M059J (cell line): ENCODE measurements at places on chromosomes 5 and 9.

GRCh38 chr9:136899196-136899595 lies 12.9 kb downstream of the TRAF2 start:
- DNase-seq: no peak

- no peak for DNase-seq
Measured at GRCh38 chr9:134177624-134178393, 13.4 kb upstream of the RNU6ATAC start.

DNA sequence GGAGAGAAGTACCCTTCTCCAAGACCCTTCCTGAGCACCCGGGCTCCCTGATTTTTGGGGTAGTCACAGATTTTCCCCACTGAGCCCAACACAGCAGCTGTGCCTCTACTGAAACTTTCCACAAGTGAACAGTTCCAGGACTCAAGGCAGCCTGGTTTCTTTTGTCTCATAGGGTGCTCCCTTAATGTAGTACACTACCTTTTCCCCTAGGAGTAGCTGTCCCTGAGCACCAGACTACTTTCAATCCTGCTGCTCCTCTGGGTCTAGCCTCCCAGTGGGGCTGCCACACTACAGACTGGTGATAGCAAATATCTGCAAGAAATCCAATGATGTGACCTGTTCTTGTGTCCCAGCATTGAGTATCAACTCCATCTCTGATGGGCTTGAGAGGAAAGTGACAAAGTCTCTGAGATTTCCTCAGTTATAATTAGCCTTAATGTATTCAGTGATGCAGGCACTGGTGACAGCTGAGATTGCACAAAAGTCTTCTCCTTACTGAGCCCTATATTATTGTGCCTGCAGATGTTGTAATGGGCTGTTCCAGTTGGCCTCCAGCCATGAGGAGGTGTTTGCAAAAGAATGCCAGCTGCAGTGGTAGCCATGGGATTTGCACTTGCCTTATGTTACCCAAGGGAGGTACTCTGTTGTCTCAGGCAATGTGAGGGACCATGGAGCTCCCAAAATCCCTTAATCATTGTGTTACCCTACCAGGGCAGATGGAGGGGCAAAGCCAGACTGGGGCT lies 1802.5 kb downstream of the EFNA5 start:
- no peak for DNase-seq

GRCh38 chr9:89038382-89039103 lies 47.3 kb downstream of the S1PR3 start:
- peak; percentile 80 for DNase-seq

GRCh38 chr9:129242971-129243561 lies 65.0 kb upstream of the IER5L start:
- DNase-seq: no peak

- DNase-seq: peak; percentile 38
Measured at GRCh38 chr9:80242022-80242421, 670.3 kb downstream of the TLE4 start.

GRCh38 chr5:173882632-173883031 lies 5.5 kb upstream of the CPEB4 start:
- peak; percentile 79 for DNase-seq

GRCh38 chr5:36894954-36895353 lies 18.4 kb downstream of the NIPBL start:
- peak; percentile 51 for DNase-seq

GRCh38 chr9:33288828-33289483 lies 1.4 kb upstream of the NFX1 start:
- DNase-seq: no peak

- DNase-seq: no peak
Measured at GRCh38 chr9:113687680-113688371, 188.3 kb upstream of the ZNF618 start.

DNA sequence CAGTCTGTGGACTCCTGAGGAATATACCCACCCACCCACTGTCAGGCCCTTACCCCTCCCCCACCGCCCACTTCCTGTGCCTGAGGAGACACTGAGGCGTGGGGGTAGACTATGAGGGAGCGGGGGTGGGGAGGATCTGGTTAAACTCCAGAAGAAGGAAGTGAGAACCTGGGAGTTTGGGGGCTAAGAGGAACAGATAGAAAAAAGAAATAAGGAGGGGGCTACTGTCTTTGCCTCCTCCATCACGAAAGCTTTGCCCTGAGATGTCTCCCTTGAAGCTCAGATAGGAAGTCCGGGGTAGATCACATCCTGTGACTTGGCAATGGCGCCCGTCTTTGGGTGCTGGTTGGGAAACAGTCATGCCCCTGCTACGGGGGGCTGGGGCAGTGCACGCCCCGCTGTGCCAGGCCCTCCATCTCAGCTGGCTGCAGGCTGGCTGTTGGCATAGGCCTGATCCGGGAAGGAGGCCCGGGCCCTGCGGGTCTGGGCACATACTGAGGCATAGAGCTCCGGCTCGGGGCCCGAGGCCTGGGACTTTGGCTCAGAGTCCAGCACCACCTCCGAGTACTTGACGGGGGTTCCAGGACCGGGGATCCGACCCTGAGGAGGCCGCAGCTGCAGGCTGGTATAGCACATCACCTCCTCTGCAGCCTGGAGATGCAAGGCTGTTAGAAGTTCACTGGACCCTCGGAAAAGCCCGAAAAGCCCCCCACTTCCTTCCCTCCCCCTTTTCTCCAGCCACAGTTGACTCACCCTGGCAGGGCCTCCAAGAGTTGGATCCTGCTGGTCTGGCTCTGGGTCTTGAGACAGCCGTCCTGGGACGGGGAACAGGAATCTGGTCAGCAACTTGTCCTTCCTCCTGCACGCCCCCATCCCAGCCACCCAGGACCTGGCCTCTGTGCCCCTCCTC lies 1.0 kb downstream of the SIT1 start:
- DNase-seq: no peak

DNA sequence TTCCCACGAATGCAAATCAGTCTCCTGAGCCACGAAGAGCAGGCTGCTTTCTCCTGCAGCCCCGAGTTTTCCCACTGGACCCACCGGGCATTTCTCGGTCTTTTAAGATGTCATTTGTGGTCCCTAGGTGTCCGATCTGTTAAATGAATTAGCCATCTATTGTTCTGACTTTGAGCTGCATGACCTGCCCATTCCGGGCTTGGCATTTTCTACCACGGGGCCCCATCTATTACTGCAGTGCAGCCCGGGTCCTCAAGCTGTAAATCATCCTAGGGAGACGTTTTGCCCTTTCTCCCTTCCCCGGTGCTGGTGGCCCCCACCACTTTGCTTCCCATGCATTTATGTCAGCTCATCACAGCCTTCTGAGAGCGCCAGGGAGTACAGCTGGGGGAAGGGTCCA lies 405.4 kb downstream of the IRX1 start:
- DNase-seq: no peak

DNA sequence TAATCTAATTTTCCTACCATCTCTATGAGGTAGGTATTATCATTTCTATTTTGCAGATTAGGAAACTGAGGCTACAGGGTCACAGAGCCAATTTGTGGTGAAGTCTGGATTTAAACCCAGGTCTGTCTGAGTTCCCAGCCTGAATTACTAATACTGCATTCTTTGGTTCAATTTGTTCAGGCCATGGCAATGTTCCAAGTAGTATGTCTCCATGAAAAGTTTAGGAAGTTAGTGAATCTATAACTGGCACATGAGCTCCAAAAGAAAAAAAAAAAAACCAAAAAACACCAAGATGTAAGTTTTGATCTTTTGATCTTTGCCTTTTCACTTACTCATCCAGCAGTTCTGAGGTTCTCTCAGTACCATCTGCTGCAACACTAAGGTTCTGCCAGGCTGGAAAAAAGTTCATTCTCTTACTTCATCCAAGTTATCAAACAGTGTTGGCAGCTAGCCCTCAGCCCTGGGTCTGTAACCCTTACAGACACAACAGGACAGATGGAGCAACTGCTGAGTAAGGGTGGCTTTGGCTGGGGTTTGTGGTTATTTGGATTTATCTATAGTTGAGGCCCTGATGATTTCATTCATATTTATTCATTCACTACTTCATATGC lies 4.4 kb upstream of the TMEM268 start:
- DNase-seq: peak; percentile 72

DNA sequence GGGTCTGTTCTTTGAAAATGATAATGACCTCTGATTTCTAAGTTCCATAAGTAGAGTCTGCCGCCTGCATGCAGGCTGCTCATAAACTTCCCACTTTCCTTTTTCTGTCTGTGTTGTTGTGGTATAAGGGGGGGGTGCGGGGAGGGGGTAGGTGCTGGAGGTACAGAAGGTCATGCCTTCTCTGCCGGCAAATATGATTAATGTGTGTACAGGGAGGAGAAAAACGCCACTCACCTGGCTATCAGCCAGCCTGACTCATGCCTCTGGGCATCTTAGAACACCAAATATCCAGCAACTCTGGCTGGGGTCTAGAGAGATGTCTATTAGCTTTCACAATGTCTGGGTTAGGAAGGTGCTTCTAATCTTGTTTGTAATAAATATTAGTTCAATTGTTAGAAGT lies 128.3 kb downstream of the EFNA5 start:
- peak; percentile 89 for DNase-seq

DNA sequence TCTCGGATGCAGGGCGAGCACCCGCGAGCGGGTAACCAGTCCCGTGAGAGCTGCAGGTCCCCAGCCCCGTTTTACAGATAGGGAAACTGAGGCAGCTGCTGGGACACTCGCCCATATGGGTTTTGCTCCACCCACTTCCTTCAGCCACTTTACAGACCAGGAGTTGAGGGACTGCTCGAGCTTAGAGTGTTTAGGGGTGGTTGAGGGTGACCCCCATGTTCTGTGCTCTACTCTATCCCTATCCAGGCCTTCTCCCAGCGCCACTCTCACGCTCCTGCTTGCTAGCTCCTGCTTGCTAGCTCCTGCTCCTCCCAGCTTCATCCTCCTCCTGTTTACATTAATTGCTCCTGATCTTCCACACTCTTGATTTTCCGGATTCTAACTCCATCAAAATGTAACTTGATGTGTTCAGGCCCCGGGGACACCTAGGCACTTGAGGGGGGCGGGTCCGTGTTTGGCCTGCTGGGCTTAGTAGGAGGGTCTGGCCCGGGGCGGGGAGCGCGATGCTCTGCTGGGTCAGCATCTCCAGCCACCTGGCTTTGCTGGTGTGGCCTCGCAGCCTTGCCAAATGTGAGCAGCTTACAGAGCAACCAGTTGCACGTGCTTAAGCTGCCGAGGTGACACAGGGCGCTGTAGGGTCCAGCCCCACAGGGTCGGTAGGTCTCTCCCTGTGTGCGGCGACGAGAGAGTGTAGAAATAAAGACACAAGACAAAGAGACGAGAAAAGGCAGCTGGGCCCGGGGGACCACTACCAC lies 1.5 kb upstream of the PTGES2 start:
- no peak for DNase-seq

DNA sequence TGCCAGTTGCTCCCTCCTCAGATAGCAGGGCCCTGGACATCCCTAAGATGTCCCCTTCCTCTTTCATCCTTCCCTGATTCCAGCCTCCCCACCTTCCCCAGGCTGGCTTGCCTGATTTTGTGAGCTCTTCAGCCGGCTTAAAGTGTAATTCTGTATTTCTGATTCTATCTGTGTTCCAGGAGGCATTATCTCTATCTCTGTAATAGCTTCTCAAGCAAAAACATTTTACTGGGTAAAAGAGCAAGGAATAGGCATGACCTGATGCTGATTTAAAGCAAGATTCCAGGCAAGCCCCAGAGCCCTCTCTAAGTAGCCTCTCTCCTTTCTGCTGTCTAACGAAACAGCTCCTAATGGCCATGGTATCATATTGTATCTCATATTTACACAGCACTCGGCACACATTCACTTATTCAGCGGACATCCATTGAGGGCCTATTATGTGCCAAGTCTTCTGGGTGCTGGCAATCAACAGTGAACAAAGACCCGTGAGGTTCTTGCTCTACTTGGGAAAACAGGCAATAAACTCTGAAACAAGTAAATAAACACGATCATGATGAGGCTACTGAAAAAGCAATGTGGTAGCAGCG lies 100.9 kb upstream of the MSX2 start:
- no peak for DNase-seq

- peak; percentile 22 for DNase-seq
Measured at GRCh38 chr5:111144352-111144930, 52.3 kb downstream of the WDR36 start.

DNA sequence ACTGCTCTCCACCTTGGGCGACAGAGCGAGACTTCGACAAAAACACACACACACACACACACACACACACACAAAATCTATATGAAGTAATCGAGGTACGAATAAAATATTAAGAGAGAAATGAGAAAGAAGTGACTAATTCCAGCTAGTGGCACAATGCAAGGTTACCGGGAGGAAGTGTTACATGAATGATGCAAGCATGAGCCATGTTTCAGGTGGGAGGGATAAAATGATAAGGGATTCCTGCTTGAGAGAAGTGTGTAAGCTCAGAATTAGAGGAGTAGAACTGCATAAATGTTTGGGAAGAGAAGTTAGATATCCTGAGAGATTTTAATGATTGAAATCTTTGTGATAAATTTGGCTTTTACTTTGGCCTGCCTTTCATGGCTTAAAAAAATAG lies 18.8 kb downstream of the HAPLN1 start:
- DNase-seq: peak; percentile 35

DNA sequence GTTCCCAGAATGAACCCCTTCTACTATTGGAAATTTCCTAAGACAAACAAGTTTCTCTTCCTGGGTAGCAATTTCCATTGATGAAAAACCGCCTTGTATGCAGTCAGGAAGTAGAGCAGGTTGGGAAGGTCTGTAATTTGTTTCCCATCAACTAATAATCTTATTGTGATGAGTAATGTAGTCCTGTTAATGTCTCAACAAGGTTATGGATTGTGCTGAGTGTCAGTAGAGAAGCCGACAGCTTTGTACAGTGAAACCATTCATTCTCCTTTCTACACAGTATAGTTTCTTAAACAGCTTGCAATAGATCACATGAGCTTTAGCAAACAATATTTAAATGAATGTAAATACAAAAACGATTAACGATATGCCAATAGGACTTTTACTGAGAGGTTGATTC lies 355.4 kb upstream of the WWC1 start:
- DNase-seq: peak; percentile 25

- DNase-seq: no peak
Measured at GRCh38 chr9:93510041-93510440, 56.7 kb upstream of the FAM120AOS start.

DNA sequence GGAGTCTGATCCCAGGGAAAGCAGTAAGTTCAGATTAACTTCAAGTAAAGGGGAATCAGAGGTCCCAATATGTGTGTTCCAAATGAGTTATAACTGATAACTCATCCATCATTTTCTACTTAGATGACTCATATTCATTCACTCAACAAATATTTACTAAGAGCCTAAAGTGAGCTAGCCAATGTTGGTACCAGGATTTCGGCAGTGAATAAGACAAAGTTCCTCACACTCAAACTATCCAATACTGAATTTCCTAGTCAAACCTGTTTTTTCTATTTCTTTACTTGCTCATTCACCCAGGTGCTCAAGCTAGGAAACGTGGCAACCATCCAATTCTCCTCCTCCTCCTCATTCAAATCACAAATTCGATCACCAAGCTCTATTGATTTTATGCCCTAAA lies 25.8 kb downstream of the FBXW2 start:
- no peak for DNase-seq

GRCh38 chr9:75053869-75054268 lies 25.8 kb upstream of the CARNMT1 start:
- no peak for DNase-seq

GRCh38 chr9:132411091-132411508 lies 1.1 kb downstream of the CFAP77 start:
- peak; percentile 53 for DNase-seq

- no peak for DNase-seq
Measured at GRCh38 chr5:77921094-77921768, 145.1 kb upstream of the TBCA start.

GRCh38 chr9:114957558-114957957 lies 27.2 kb upstream of the TNFSF8 start:
- DNase-seq: no peak
